Stimulated activated CD4-positive, alpha-beta T cell treated with anti-CD3 and anti-CD28 coated beads, TNF-alpha, amount 100 ng/mL, for 24 hours (primary cell): ENCODE measurements at places on chromosomes 3 and 15.
A peak's percentile ranks its signal among the peaks of the same experiment; 100 is the strongest.

DNA sequence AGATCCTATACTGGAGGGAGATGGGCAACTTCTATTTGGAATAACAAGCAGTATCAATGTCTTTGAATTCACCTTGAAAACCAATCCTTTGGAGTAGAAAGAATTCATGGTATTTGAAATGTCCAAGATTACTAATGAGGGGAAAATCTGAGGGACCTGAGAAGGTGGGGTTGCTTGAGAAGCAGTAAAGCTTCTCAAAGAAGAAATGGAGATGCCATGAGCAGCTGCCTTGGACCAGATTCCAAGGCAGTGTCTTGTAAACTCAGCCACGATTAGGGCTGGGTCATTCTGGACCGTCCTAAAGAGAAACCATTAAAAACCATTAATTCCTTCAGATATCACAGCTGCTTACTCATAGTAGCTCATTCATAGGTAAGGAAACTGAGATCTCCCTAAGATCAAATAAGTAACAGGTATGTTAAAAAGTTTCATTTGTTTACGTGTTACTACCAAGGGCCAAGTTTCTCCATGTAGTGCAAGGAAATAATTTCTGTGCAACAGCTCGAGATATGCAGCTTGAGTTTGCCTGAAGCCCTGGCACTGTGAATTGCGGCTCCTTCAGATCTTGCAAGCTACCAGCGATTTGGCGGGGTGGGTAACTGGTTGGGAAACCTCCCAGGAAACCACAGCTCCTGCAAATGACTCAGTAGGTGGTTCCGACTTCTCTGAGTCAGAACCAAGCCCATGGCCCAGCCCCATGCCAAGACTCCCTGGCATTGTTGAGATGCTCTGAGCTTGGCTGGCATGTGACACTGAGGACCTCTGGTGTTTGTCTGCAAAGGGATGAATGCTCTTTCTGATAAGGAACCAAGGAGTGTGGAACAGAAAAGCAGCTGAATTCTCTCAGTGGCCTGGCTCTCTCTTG, 296.8 kb downstream of the RORA start:
- DNase-seq: peak; percentile 35

DNA sequence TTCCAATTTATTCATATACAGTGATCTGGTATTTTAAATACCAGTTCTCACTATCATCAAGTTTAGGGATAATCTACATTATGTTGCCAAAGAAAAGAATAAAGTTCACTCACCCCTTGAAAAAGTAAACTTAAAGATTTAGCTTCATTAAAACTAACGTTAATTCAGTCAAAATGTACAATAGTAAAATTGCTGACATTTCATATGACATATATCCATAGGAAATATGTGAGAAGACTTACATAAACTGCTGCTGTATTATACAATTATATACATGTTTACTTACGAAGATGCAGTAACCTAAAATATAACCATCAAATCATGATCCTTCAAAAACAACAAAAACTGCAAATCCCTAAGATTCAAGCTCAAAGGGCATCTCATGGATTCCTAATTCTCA, 44.0 kb downstream of the ATR start:
- no peak for DNase-seq

DNA sequence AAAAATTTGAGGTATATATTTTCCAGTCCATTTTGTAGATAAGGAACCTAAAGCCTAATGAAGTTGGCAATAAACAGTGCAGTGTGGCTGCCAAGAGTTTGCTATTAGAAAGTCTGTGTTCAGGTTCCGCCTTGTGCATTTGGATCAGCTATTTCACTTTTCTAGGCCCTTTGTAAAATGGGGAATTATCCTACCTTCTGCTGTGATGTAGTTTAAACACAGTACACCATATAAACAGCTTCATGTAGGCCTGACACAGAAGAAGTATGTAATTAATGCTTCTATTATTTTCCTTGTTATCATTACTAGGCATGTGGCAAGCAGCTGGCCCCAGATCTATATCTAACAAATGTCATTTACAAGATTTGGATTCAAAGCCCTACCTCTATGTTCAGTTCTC, 456.3 kb downstream of the GABRG3 start:
- DNase-seq: no peak

DNA sequence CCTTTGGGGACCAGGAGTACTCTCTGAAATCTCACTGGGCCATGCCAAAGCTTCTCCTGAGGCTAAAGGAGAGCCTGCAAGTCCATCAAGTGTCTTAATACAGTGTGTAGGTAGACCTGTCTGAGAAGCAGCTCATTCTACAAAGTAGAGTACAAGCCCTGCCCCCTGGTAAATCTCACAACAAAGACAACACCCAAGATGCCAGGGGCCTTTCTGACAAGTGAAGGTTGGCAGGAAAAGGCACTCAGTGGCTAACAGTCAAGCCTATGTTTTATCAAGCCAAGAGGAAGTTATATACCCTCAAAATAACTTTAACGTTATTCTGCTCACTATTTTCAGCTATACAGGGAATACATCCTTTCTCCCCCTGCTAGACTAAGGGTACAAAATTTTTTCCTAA, 58.3 kb downstream of the NMNAT3 start:
- DNase-seq: no peak

GRCh38 chr3:30982416-30983075, 88.1 kb upstream of the GADL1 start:
- no peak for DNase-seq

GRCh38 chr3:157508461-157508860, 5.2 kb upstream of the VEPH1 start:
- no peak for DNase-seq

DNA sequence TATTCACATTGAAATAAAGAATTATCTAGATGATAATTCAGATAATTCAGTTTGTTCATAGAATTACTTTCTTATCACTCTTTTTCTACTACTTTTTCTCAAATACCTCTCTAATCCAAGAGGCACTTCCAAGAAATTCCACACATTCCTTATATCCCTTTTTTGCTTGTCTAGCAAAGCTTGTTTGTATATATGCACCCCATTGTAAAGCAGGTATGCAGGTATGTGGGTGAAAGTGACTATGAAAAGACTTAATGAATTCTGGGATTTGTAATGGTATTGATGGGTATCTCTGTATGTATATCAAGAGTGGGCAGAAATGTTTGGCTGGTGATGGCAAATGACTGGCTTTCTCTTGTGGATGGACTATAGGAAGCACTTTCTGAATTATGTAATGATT, 94.1 kb upstream of the FGF7 start:
- DNase-seq: no peak

DNA sequence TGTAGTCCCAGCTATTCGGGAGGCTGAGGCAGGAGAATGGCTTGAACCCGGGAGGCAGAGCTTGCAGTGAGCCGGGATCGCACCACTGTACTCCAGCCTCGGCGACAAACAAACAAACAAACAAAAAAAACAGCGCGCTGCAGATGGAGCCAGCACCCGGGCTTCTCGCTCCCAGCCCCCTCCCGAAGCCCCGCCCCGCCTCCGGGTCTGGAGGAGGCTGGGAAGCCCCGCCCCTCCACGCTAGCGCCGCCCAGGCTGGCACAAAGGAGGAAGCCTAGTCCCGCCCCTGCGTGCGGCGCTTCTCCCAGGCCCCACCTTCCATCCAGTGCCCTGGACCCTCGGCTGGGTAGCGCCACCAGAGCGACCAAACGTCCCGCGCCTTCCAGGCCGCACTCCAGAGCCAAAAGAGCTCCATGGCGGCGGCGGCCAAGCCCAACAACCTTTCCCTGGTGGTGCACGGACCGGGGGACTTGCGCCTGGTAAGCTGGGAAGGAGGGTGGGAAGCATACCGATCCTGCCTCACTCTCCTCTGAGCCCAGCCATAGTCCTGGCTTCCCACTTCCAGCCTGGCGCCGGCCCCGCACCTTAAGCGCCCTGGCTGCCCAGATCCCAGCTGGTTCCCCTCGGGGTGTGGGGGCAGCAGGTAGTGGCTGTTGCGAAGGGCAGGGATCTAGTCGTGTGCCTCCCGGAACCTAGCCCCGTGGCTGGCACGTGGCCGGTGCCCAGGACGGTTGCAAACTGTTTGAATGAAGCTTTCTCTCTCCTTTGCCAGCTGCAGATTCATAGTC, at the start of gene SORD:
SORD (plus strand) TSS at position 325 of the 788 bp plus-strand sequence; CDS start at position 414, 89 bp downstream.
- peak; percentile 94 for DNase-seq

DNA sequence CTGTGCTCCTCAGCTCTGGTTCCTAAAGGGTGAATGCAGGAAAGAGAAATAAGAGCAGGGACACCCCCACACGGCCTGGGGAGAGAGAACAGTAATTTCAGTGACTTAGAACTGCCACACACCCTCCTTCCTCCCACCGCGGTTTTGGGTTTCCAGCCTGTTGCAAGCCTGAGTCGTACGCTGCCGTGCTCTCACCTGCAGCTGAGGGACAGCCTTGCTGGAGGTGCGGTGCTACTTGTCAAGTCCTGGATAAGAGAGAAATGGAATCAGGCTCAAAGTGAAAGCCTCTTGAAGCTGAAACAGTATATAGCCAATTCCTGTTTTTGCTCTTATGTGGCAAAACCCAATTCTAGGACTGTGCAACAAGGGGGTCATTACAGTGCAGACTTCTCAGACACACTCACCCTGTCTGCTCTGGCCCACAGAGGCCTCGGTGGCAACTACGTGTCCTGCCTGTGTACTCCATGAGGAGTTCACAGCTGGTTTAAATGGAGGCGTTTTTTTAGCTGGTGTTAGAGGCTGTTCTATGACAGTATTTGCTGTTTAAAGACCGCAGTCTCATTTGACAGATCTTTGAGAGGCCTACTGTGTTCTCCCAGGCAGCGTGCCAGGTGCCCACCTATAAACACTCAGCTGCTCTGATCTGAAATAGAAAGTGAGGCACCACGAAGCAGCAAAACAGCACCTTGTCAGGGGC, 42.9 kb downstream of the TBC1D2B start:
- peak; percentile 61 for DNase-seq

- no peak for DNase-seq
Observed at GRCh38 chr15:91566141-91566540, 287.4 kb upstream of the SLCO3A1 start.

DNA sequence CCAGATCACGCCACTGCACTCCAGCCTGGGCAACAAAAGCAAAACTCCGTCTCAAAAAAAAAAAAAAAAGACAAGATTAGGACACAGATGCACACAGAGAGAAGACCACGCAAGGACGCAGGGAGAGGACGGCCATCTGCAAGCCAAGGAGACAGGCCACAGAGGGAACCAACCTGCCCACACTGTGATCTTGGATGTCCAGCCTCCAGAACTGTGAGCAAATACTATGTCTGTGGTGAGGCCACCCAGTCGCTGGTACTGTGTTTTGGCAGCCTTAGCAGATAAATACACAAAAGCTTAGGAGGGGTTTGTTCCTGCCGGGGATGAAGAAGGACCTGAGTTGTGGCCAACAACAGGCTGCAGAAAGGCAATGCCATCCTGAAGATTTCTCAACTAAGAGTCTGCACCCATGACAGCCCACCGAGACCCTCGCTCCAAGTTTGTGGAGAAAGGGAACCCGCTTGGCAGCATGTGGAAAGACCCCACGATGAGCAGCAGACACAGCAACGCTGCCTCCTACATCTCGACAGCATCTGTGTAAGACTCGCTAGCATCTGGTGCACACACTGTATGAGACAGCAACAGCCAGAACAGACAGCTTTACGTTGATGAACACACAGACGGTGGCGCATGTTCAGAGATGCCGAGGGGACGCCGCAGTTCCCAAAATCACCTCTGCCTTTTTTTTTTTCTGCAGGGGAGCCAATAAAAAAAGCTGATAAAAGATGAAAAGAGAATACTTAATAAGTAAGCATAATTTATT, 13.7 kb downstream of the CYFIP1 start:
- DNase-seq: no peak

- no peak for DNase-seq
Observed at GRCh38 chr15:93859176-93859575, 372.2 kb upstream of the MCTP2 start.

DNA sequence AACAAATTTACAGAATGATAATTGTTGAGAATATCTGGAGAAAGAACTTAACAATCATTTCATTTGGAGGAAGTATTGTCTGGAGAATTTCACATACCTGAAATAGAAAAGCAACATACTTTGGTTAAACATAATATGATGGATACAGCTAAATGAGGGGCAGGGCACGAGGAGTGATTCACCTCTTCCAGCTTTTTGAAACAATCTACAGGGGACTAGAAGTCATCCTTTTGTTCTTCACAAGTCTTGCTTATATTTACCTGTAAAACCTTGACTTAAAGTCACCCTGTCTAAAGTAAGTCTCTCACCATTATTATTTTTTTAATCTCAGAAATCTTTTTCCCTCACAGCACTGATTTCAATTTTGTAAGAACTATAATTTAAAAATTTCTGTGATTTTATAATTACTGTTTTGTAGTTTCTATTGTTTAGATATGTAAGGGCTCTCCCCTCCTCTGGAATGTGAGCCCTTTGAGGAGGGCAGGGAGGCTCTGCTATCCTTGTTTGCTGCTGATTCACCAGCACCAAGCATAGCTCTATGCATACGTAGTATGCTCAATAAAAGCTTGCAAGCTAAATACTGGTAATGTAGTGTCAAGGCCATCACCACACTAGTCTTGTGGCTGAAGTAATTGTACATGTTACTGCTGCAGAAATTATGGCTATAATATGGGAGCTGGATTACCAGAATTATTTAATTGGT, 193.9 kb upstream of the THRB start:
- DNase-seq: no peak

DNA sequence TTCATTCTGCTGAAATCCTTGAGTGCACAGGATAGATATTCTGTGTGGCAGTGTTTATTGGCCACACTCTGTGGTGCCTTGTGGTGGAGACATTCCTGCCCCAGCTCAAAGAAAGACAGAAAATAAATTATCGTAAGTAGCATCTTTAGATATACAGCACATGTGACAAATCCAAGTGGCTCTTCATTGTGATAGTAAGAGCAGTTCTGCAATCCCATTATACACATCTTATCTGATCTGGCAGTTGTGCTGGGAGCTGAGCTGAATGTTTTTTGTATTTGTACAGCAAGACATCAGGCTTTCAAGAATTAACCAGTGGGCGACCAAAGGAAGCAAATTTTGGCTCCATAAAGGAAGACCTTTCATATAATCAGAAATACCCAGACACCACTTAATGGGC, 235.3 kb upstream of the MRPL3 start:
- DNase-seq: no peak

GRCh38 chr3:112459750-112460149, 39.5 kb downstream of the BTLA start:
- no peak for DNase-seq

DNA sequence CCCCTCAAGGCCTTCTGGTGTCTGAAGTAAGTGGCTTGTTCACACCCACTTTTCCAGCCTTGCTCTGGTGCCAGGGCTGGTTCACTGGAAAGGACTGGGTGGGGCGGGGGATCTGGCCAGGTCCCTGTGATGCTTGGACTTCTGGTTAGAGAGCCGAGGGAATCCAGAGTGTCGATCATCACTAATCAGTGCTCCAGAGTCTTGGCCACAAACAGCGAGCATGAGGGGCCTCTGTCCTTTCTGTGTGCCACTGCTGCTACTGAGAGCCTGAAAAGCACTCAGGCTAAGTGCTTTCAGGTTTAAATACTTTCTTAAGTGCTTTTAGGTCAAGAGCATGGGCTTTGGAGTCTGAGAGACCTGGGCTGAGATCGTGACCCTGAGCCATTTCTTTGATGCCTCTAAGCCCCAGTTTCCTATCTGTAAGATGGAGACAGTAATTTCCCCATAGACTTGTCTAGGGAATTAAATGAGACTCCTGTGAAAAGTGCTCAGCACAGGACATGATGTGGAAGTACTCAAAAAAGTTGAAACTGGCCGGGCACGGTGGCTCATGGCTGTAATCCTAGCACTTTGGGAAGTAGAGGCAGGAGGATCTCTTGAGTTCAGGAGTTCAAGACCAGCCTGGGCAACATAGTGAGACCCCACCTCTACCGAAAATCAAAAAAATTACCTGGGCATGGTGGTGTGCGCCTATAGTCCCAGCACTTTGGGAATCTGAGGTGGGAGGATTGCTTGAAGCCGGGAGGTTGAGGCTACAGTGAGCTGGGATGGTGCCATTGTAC, 53.8 kb upstream of the SEC22A start:
- no peak for DNase-seq
